ENCODE measurements at places on chromosomes 16 and 17. TPM values are rescaled to one million over a fixed set of nuclear protein-coding genes. Genes with fewer than 3 reads are reported as not detected.

DNA sequence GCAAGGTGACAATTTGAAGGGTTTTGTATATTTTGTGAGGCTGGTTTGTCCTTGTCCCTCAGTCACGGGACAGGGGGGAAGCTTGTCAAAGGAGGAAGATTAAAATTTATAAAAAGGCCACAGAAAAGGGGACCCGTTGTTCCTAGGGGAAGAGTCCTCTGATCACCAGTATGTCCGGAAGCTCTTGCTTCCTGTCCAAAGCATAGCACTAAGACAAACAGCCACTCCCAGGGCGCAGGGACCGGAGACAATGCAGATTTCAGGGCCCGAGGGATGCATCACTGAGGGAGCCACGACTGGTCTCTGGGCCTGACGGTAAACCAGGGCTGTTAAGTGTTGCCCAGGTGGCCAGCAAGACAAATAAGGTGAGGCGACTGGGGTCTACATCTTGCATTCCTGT, 95.2 kb downstream of the MAF start:
- peaks cover 3% of the 10 kb centered on the region for H3K27me3 ChIP-seq
- H3K4me1 ChIP-seq = no peaks in the 10 kb centered on the region
- no peaks in the 10 kb centered on the region for H3K36me3 ChIP-seq
- no peak overlapping the region for H3K27ac ChIP-seq
- no peak overlapping the region for H3K4me3 ChIP-seq

ATP2A1 gene
- 2.5 TPM for total RNA-seq

- peaks cover 47% of the 10 kb centered on the region for H3K4me1 ChIP-seq
- H3K27ac ChIP-seq = peak overlapping the region; percentile 98
- peaks cover 74% of the 10 kb centered on the region for H3K36me3 ChIP-seq
- DNase-seq = no peak
- H3K4me3 ChIP-seq = peak overlapping the region; percentile 95
- no peaks in the 10 kb centered on the region for H3K27me3 ChIP-seq
Observed at GRCh38 chr16:28986046-28986445, 1.2 kb downstream of the LAT start.

- H3K4me3 ChIP-seq = no peak overlapping the region
- H3K36me3 ChIP-seq = peaks cover 11% of the 10 kb centered on the region
- H3K27me3 ChIP-seq = no peaks in the 10 kb centered on the region
- peaks cover 1% of the 10 kb centered on the region for H3K4me1 ChIP-seq
- DNase-seq = no peak
Observed at GRCh38 chr17:80930335-80931279, 61.0 kb upstream of the CHMP6 start.

DNA sequence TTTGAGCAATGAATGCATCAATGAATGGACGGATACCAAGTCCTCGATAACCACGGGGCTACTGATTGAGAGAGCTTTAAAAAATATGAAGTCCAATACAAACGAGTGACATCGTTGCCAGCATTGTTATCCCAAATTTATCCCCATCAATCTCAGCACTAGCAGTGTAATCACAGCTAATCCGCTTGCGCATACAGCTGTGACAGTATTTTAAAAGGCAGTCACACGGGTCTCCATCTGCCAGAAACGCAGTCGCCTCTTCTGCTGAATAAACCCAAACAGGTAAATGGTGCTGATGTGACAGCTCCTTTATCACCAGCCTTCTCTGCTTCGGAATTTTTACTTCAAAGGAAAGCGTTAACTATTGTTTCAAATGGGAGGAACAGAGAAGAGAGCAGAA, 311.1 kb downstream of the XYLT1 start:
- no peaks in the 10 kb centered on the region for H3K27me3 ChIP-seq
- no peak overlapping the region for H3K27ac ChIP-seq
- no peak overlapping the region for H3K4me3 ChIP-seq
- H3K4me1 ChIP-seq = peaks cover 7% of the 10 kb centered on the region
- H3K36me3 ChIP-seq = peaks cover 20% of the 10 kb centered on the region

GLOD4 gene
- total RNA-seq = 64.8 TPM

- peaks cover 5% of the 10 kb centered on the region for H3K27me3 ChIP-seq
- H3K4me3 ChIP-seq = no peak overlapping the region
- no peak for DNase-seq
- peak overlapping the region; percentile 38 for H3K27ac ChIP-seq
- peaks cover 28% of the 10 kb centered on the region for H3K4me1 ChIP-seq
- H3K36me3 ChIP-seq = no peaks in the 10 kb centered on the region
Observed at GRCh38 chr16:28289048-28289447, 3.3 kb upstream of the SBK1 start.

Data from activated naive CD8-positive, alpha-beta T cell treated with anti-CD3 and anti-CD28 coated beads, Interleukin-2, amount 10 ng/mL, durations not matched to agents 7 days and 5 days (primary cell).